ENCODE measurements at places on chromosomes 2 and 18. TPM values are rescaled to one million over a fixed set of nuclear protein-coding genes. Genes with fewer than 3 reads are reported as not detected.

UGT1A10 gene
- total RNA-seq = not detected

CRYGD gene
- 823 TPM for total RNA-seq

LRRC30 gene
- 0.49 TPM for total RNA-seq

SH3BP4 gene
- 40.6 TPM for total RNA-seq

FEV gene
- not detected for total RNA-seq

ZNF513 gene
- total RNA-seq = 11.6 TPM

YIPF4 gene
- total RNA-seq = 62.9 TPM

POTEI gene
- 0.22 TPM for total RNA-seq

GBX2 gene
- 0.49 TPM for total RNA-seq

ODC1 gene
- total RNA-seq = 151 TPM

DCDC2C gene
- total RNA-seq = 1.6 TPM

RTN4 gene
- total RNA-seq = 429 TPM

IL1F10 gene
- total RNA-seq = not detected

SERPINB12 gene
- not detected for total RNA-seq

HPCAL1 gene
- total RNA-seq = 25.2 TPM

TET3 gene
- 29.6 TPM for total RNA-seq

NYAP2 gene
- 8.2 TPM for total RNA-seq

BCL11A gene
- 29.0 TPM for total RNA-seq

CMPK2 gene
- 7.6 TPM for total RNA-seq

LOXHD1 gene
- 0.77 TPM for total RNA-seq

KCNG2 gene
- total RNA-seq = 1.9 TPM

TACR1 gene
- 1.4 TPM for total RNA-seq

VIL1 gene
- not detected for total RNA-seq

GKN2 gene
- not detected for total RNA-seq

IL1RL1 gene
- total RNA-seq = 4.3 TPM

IMPACT gene
- 37.8 TPM for total RNA-seq

KCNJ13 gene
- total RNA-seq = 8.2 TPM

LIMS3 gene
- total RNA-seq = 3.5 TPM

RAB6C gene
- total RNA-seq = 0.44 TPM

QPCT gene
- total RNA-seq = 12.0 TPM

ABCG5 gene
- 0.27 TPM for total RNA-seq

SH2D6 gene
- total RNA-seq = not detected

RAB27B gene
- total RNA-seq = 8.7 TPM

FAM161A gene
- 113 TPM for total RNA-seq

LIMS2 gene
- 11.2 TPM for total RNA-seq

UGT1A9 gene
- not detected for total RNA-seq

COLEC12 gene
- 67.2 TPM for total RNA-seq

MALL gene
- total RNA-seq = 10.9 TPM

CCDC141 gene
- total RNA-seq = 19.2 TPM

MEP1B gene
- total RNA-seq = not detected

CACNB4 gene
- 26.2 TPM for total RNA-seq

TMEM17 gene
- total RNA-seq = 6.0 TPM

IHH gene
- total RNA-seq = 3.8 TPM

SULT1C2 gene
- 3.9 TPM for total RNA-seq

SP9 gene
- not detected for total RNA-seq

MROH2A gene
- not detected for total RNA-seq

CXCR4 gene
- 95.7 TPM for total RNA-seq

FAM124B gene
- total RNA-seq = 8.2 TPM

SIGLEC15 gene
- total RNA-seq = 0.99 TPM

AGXT gene
- total RNA-seq = not detected

MC4R gene
- total RNA-seq = 1.2 TPM

RGPD3 gene
- total RNA-seq = 1.3 TPM

GPBAR1 gene
- not detected for total RNA-seq

DNAH6 gene
- total RNA-seq = 2.5 TPM

KRTCAP3 gene
- not detected for total RNA-seq

TRIM54 gene
- total RNA-seq = 4.7 TPM

DCC gene
- total RNA-seq = 10.0 TPM

PLEK gene
- total RNA-seq = 7.2 TPM

All from camera-type eye (tissue), 1 donor.